Tongue (tissue), 3 donors: ENCODE measurements at places on chromosomes 12 and 14.
A peak's percentile ranks its signal among the peaks of the same experiment; 100 is the strongest.

GRCh38 chr12:123223241-123223668, 9.7 kb downstream of the MPHOSPH9 start:
- DNase-seq, result no peak

DNA sequence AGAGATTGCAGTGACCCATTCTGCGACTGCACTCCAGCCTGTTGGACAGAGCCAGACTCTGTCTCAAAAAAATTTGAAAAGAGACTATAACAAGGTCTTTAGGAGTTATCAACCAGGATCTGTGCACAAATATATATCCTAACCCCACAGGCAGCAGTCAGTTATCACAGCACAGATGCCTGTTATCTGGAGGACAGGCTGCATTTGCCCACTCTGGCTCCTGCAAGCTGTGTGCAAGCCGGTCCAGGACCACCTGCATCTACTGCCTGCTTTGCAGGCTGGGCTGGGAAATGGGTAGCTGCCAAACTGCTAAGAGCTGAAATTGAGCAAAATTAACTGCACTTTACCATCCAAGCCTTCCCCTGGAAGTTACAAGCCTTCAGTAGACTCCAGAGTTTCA, 21.4 kb upstream of the RCOR1 start:
- no peak for DNase-seq

DNA sequence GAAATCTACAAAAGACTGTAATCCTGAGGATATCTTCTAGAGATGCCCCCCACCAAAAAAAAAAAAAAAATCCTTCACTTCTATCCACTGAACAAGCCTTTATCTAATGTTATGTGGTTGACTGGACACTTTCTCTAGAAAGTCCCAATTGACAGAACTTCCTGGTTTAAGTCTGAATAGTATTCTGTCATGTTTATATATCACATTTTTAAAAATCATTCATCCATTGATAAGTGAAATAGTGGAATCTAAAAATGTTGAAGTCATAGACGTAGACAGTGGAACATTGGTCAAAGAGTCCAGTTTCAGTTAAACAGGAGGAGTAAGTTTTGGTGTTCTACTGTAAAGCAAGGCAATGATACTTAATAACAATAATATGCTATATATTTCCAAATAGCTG, 297.0 kb downstream of the SSPN start:
- no peak for DNase-seq

- DNase-seq, result no peak
Observed at GRCh38 chr14:94764573-94764972, 5.3 kb downstream of the GSC start.

- no peak for DNase-seq
Observed at GRCh38 chr14:65804439-65805112, 392.0 kb downstream of the FUT8 start.

DNA sequence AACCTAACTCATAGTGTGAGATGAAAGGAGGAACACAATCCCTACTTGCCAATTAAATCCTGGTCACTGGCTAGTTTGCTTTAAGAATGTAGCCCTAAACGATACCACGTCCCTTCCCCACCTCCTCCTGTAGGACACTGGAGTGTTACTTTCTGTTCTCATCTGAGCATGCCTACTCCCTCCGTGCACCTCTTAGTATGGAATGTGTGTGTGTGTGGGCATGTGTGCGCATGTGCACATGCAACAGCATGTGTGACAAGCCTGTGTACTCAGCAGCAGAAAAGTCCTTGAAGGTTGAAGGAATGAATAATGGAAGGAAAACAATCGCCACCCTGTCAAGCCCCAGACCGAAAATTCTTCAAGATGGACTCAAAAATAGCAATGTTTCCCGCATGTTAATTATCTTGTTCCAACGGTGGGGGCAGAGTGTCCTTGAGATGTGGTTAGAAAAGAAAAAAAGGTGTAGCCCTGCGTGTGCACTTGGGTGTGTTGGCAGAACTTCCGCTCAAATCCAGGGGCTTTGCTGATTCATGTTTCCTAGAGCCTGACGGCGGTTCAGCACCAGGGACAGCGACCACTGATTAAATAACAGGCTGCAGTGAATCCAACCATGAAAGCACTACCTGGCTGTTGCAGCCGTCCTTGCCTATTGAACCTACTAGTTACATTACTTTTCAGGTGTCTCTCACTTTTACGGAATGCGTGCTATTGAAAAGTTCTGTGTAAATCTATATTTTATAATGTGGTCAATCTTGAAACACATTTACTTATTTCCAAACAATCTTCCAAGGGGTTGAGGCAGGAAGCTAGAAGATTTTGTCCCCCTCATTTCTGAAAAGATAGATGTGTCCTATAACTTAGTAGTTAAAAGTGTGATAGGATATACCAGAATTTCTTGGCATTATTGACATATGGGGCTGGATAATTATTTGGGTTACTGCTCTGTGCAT, 79.8 kb downstream of the SRRM4 start:
- DNase-seq, result peak; percentile 88
